ENCODE measurements at places on chromosomes 5 and 9.

GRCh38 chr5:177482359-177482795, 8.9 kb upstream of the DBN1 start:
- no peak for DNase-seq

- no peak for DNase-seq
Observed at GRCh38 chr9:126367139-126367538, 40.5 kb downstream of the MVB12B start.

GRCh38 chr5:150588596-150588890, 51.9 kb upstream of the SYNPO start:
- no peak for DNase-seq

GRCh38 chr9:89410022-89410421, 87.9 kb downstream of the SEMA4D start:
- no peak for DNase-seq

GRCh38 chr9:136052991-136053756, 41.9 kb downstream of the NACC2 start:
- DNase-seq = no peak

GRCh38 chr9:70263421-70263820, 4.6 kb downstream of the SMC5 start:
- DNase-seq = no peak

- DNase-seq = no peak
Observed at GRCh38 chr5:55236800-55237199, 3.4 kb upstream of the CCNO start.

DNA sequence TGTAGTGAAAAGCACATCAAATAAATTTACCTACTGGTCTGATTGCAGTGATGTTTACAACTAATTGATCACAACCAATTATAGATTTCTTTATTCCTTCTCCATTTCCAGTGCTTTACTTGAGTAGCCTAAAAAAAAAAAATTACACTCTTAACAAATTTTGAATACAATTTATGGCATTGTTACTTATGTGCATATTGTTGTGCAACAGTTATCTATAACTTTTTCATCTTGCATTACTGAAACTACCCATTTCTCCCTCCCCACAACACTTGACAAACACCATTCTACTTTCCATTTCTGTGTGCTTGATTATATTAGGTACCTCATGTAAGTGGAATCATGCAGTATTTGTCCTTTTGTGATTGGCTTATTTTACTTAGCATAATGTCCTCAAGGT, 12.3 kb downstream of the RMI1 start:
- DNase-seq = no peak

- no peak for DNase-seq
Observed at GRCh38 chr9:68805890-68806517, 101.0 kb downstream of the PIP5K1B start.

- DNase-seq = no peak
Observed at GRCh38 chr9:131271506-131271931, 4.8 kb downstream of the FAM78A start.

All from right forelimb (tissue), 1 donor.